ENCODE measurements at places on chromosomes 3 and 15.

GRCh38 chr15:60701261-60702019 is 222.5 kb upstream of the ICE2 start:
- DNase-seq, result no peak

DNA sequence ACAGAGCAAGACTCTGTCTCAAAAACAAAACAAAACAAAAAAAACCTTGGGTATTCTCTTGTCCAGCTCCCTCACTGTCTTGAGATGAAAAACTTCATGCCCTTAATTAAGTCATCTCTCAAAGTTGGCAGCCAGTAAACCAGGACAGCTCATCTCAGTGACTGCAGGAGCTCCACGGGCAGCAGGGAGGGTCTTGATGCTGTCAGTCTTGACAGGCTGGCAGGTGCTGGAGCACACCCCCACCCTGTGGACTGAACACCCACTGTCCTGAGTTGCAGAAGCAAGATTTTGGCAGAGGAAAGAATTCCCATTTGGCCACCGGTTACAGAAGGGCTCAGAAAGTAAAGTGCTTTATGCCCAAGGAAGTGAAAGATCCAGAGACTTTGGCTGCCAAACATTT is 8.0 kb downstream of the DNAJA4 start:
- no peak for DNase-seq

DNA sequence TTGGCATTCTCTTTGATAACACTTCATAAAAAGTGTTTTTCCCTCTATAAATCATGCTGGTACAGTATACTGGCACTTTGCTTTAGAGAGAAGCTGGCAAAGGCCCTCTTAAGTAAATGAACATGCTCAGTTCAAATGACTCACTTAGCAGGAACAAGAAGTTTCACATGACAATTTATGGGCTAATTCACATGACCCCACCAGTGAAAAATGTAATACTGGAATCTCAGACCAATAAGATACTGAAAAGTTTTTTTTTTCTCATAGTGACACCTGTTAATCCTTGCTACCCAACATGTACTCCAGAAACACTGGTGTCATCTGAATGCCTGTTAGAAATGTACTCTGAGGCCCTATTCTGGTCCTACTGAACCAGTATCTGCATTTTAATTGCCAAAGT is 13.9 kb downstream of the BTBD1 start:
- DNase-seq, result no peak

GRCh38 chr3:143269741-143270140 is 150.2 kb downstream of the CHST2 start:
- no peak for DNase-seq

GRCh38 chr3:183504597-183504996 is 50.9 kb downstream of the KLHL6 start:
- DNase-seq, result no peak

GRCh38 chr15:101088271-101088670 is 163.6 kb downstream of the CHSY1 start:
- no peak for DNase-seq

DNA sequence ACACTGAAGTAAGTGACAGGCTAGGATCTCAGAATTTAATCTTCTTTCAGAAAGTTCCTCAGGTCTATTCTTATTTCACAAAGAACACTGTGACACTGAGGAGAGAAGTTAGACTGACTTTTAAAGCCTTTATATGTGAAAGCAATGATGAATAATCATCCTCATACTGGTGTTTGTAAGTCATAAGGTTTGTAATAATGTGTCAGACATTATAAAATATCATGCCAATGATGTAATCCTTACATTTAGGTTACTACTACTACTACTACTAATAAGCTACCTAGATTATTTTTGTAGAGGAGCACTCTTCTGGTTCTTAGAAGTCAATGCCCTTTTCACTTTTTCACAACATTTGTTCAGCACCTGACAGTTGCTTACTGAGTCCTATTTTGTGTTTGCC is 33.4 kb downstream of the FANCD2OS start:
- DNase-seq, result no peak

DNA sequence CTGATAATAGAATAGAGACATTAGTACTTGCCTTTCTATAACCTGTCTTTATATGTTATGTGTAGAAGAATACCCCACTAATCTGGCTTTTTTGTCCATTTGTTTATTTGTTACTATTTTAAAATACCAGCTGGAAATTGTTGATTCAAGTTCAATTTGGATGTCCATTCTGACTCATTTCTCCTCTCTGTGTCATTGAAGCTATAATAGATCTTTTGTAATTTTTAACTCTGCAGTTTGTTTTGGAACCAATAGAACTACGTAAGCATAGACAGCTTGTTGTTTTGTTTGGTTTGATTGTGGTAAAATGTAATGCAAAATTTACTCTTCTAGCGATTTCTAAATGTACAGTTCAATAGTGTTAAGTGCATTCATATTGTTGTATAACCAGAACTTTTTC is 390.4 kb downstream of the ZIC1 start:
- peak; percentile 20 for DNase-seq

- DNase-seq, result no peak
Observed at GRCh38 chr3:180529778-180530177, 72.2 kb upstream of the TTC14 start.

- no peak for DNase-seq
Observed at GRCh38 chr15:56036546-56037067, 43.2 kb upstream of the NEDD4 start.

DNA sequence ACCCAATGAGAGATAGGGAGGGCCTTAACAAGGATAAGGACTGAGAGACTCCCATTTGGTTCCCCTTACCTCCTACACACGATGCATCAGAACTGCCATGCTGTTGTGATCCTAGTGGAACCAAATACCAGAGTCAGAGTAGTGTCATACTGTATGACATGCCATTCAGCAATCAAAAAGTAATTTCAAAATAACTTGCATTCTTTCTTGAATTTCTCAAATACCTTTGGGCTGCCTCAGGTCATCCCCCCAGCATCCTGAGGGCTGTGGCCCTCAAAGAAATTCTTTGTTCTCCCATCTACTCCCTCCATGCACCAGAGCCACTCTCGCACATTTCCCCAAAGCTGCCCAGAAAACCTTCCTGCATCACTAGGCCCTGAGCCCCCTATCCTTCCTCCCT is 68.9 kb upstream of the PPP2R3A start:
- DNase-seq, result no peak

DNA sequence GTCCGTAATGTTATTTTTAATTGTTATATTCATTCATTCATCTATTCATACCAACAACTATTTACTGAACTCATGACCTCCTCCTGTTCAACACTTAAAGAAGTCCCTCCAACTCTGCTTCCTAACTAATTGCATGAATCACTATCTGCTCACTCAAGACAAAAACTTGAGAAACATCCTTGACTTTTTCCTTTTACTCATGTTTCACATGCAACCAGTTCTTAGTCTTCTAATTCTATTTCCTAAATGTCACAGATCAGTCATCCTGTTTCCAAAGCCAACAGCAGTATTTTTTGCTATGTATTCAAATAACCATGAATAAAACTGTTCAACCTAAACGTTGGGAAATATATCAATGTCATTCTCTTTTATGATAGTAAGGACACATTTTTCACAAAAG is 124.6 kb upstream of the GBE1 start:
- DNase-seq, result no peak

DNA sequence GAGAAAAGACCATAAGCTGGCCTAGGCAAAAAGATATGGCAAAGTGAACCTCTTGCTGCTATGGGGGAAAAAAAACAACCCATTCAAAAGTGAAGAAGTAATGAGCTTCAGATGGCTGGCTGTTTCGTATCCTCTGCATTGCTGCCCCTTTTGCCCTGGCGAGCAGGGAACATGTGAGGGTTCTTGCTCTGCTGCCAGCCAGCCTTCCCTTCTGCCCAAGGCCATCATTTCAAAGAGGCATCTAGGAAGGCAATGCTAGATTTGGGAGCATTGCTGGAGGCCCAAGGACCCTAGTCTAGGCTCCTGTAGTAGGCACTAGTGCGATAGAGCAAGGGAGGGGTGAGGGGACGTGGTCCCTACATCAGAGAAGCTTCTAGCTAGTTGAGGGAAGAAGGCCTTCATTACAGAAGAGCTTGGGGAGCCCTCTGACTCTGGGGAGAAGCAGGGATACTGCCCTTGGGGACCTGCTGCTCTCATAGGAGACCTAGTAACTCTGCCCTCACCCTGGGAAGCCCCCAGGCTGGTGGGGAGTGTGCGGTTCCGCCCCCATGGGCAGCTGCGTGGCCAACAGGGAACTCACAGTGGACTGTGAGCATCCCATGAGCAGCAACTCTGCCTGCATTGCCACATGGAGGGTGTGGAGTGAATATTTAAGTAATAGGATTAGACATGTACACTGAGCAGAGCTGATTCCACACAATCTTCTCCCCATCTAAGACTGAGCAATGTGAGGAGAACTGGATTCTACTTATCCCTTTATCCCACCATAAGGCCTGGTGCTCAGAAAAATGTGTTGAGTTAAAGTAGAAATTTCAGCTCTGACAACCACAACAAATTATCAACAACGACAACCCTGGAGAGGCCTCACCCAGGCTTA is 21.3 kb downstream of the ITGA11 start:
- DNase-seq, result no peak

- no peak for DNase-seq
Observed at GRCh38 chr3:31968369-31968926, 12.6 kb downstream of the OSBPL10 start.

- DNase-seq, result no peak
Observed at GRCh38 chr3:140068494-140069017, 133.6 kb downstream of the CLSTN2 start.

DNA sequence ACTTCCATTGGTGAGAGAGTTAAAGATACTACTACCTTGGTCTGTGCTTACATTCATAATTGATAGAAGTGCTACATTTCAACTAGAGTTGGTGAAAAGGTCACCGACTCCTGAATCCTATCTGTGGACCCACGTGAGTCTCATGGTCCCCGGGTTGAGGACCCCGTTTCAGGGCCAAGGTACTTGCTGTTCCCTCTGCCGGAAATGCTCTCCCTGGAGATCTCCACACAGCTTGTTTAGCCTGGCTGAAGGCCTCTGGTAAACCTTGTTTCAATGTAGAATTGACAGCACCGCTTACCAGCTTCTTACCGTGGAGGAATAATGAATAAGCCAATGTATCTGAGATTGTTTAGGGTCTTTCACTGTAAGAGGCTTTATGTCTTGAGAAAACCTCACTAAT is 226.0 kb upstream of the GOLGA6L4 start:
- no peak for DNase-seq

DNA sequence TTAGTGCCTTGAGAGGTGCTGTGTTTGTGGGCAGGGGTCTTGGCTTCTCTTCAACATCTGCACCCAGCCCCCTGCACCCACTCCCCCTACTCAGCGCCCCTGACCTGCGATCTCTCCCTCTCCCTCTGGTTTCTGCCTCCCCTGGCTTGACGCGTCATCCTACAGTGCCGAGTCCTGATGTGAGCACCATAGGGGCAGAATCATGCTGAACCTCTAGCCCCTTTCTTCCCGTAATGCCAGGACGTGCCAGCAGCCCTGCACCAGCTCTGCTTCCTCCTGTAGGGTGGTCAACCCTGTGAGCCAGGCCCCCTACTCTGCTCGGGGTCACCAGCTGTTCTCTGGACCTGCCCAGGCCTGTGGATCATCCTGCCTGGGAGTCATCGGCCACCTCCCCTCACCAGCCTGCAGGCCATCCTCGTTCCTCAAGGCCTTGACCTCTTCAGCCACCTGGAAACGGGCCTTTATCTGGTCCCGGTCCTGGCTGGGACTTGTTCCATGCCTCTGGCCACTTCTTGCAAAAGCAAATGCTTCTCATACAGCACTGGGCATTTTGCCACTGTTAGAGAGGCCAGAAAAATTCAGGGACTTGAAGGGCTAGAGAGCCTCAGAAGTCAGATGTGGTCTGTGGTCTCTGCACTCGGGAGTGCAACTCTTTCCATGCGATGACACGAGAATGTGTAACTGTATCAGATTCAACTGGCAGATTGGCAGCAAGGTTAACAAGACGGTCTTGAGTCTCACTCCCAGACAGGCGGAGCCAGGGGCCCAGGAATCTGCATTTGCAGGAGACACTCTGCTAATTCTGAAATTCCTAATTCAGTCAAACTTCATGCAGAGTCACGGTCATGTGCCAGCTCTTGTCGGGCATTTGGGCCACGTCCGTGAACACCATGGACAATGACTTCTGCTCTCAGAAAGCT is 16.7 kb upstream of the KLF15 start:
- no peak for DNase-seq

- DNase-seq, result no peak
Observed at GRCh38 chr15:48579945-48580671, 65.4 kb downstream of the FBN1 start.

GRCh38 chr15:92920595-92921161 is 20.6 kb downstream of the CHD2 start:
- no peak for DNase-seq

DNA sequence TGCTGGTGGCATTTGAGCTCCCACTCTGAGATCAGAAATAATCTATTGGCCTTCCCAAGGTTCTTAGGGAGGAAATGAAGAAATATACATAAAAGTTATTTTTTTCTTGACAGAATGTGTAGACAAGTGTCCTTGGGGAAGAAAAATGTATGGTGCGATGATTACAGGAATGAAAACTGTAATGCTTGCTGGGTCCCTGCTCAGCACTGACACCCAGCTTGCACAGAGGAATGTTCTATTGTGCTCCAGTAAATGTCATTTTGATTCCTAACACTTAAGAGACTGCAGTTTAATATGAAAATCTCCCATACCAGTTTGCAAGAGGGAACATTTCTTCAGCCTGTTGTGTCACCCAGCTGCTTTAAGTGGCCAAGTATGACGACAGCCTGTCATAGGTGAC is 271.3 kb upstream of the TPM1 start:
- DNase-seq, result no peak

DNA sequence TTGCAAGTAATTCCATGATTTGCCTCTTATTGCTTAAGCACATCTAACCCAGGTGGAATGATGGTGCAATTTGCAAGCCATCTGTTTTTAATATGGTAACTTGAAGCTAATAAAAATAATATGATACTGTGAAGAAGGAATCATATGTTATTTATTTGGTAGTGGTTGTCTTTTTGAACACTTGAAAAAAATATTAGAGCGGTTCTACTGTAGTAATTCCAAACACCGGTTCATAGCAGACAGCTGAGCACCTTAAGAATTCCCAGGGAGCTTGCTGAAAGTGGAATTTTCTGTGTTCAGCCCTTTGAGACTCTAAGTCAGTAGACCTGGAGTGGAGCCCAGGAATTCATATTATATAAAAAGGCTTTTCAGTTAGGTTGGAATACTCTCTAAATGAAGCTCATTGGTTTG is 687.4 kb downstream of the EDEM1 start:
- DNase-seq, result no peak

DNA sequence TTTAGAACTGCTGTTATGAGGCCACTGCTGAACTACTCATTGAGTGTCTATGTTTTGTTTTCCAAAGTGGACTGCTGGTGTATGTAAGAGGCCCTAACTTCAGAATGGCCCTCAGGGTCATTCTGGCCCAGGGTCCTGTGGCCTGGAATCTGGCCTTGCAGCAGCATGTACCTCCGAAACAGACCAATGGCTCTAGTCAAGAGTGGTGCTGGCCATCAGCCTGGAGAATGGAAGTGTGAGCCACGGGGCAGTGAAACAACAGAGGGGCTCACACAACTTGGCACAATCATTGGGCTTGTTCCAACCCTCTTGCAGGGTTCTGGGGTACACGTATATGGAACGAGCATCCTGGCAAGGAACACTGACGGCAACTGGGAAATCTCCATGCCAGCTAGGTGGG is 40.5 kb downstream of the SCN5A start:
- DNase-seq, result no peak

All from brain pericyte (primary cell).